ENCODE measurements at places on chromosomes 6 and 20.

GRCh38 chr6:129767776-129768485, 58.0 kb upstream of the ARHGAP18 start:
- no peak for DNase-seq

DNA sequence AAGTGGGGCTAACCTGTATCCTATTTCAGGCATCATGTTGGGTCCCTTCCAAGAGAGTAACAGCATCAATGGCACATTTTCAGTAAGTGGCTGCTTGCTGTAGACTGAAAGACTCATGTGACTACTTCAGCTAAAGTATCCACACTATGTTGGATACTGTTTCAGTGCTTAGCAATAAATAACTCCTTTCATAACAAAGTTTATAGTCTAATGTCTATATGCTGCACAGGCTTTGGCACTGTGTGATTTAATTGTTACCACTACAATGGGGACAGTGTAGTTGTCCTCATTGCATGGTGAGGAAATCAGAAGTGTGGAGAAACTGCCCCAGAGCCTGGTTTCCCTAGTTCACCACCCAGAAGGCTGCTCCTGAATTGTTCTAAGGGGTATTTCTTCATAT, 318.0 kb upstream of the PTCHD4 start:
- no peak for DNase-seq

- DNase-seq, result no peak
Observed at GRCh38 chr6:49342410-49342809, 120.6 kb downstream of the MMUT start.

GRCh38 chr20:58039274-58040092, 189.0 kb downstream of the ANKRD60 start:
- no peak for DNase-seq

DNA sequence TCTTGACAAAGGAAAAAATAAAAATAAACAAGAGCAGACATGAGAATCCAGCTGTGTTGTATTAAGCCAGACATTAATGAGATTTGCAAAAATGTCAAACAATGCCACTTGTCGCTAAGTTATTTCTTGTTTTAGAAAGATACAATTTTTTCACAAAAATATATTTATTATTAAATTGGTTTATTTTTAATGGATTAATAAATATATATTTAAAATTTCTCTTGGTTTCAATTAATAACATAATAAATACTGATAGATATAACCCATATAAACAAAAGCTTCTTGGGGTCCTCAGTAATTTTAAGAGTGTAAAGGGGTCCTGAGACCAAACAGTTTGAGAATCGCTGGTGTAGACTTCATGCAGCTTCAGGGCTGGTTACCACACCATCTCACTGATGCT, 26.1 kb downstream of the TUBB2B start:
- no peak for DNase-seq

DNA sequence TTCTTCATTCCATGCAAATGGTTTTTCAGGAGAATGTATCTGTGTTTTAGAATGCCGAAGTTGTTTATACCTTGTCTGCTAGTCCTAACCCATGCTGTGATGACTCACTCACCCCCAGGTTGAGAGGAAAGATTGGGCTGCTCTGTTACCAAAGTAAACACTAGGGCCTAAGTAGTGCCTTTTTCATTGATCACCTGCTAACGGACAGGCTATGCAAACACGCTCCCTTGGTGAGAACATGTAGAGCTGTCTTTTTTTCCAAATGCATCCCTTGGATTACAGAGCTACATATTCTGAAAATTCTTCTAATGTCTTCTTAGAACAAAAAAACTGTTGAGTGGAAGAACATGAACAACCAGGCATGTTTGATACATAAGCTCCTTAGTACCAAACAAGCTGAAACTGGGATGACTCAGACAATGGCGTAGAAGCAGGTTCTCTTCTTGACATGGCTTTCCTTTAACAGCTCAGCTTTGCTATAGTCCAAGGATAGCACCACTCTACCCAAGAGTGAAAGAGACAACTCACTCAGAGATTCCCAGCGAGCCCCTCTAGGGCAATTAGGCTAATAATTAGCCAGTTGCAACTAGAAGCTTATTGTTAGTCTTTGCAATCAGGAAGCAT, 20.5 kb downstream of the PERP start:
- DNase-seq, result no peak

DNA sequence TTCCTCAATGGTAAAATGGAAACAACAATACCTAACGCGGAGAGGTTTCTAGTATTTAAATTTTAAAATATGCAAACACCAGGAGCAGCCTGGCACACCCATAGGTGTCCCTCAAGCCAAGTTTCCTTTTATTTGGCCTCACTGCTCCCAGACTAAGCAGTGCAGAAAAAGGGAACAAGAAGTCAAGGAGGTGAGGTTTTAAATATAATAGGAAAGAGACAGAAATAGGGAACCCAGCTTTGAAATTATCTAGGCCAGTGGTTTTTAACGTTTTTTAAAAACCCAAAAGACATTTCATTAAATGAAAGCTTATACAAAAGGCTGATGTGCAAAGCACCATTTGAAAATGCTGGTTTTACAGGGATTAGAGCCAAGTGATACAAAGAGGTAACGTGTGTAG, 109.6 kb downstream of the SLC22A3 start:
- no peak for DNase-seq

DNA sequence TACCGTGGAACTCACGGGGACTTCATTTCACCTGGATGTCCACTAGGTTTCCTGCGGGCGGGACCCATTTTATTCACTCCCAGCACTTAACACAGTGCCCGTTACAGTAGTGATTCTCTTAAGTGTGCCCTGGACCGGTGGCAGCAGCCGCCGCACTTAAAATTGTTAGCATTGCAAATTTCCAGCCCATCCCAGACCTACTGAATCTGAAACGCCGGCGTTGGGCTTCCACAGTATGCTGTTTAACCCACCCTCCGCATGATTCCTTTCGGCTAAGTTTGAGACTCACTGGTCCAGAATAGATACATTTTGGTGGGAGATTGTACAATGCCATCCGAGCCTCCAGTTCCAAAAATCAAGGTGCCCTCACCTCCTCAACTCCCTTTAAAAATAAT, 967 bp downstream of the SMPDL3A start:
- DNase-seq, result no peak

DNA sequence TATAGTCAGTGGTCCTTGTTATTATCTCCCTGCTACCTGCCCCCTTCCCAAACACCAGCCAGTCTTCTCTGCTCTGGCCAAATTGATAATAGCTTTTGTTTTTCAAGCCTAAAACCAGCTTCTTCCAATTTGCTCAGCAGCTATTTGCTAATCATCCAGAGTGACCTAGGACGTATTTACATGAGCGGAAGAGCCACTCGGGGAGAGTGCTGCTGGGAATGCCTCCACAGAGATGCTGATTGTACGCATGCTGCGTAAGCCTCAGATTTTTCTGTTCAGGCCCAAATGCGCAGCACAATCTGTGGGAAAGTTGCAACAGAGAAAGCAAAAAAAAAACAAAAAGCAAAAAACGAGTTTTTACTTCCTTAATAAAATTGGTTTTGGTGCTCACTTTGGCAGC, 24.4 kb upstream of the ID1 start:
- no peak for DNase-seq

GRCh38 chr6:168313431-168314011, 6.1 kb downstream of the DACT2 start:
- DNase-seq, result no peak

GRCh38 chr6:34172961-34173775, 27.3 kb upstream of the GRM4 start:
- no peak for DNase-seq

GRCh38 chr20:9078826-9079731, 10.2 kb downstream of the PLCB4 start:
- DNase-seq, result no peak

DNA sequence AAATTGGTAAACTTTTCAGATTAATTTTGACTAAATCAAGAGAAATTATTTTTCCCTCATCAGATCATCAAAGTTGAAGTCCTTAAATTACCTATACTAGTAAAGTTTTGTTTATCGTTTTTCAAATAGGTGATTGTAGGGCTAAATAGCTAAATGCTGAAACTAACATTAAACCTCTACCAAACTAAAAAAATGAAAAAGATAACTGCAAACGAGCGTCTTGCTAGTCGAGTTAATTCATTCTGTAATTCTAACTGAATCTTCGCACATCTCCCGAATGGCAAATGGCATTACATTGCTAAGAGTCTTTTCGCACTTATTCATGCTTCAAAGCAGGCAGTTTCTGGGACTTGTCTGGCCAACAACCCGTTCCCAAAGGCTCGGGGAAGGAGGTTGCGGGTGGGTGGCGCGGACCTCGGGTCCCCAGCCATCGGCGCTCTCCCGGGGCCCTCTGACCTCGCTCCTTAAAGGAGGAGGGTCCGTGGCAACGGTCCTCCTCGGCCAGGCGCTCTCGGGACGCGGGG, 43.8 kb downstream of the POPDC3 start:
- DNase-seq, result no peak

DNA sequence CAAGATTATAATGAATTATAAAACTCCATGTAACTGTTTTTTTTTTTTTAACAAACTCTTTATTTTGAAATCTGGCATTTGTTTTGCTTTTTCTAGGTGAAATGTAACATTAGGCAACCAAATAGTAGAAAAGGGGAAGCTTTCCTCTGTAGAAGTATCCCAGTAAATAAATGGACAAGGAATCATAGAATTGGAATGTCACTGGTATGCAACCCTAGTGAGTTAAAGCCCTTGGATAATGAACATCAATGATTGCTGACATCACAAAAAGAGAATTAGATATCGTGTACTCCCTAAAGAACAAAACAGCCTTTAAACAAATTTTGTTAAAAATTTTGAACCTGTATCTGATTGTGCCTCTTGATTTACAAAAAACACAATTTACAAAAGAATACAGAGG, 93.9 kb upstream of the OGFRL1 start:
- DNase-seq, result no peak

- no peak for DNase-seq
Observed at GRCh38 chr20:22776369-22776768, 192.0 kb upstream of the FOXA2 start.

- no peak for DNase-seq
Observed at GRCh38 chr6:12478921-12479320, 188.8 kb downstream of the EDN1 start.

GRCh38 chr6:155319902-155320301, 5.6 kb upstream of the TFB1M start:
- DNase-seq, result no peak

DNA sequence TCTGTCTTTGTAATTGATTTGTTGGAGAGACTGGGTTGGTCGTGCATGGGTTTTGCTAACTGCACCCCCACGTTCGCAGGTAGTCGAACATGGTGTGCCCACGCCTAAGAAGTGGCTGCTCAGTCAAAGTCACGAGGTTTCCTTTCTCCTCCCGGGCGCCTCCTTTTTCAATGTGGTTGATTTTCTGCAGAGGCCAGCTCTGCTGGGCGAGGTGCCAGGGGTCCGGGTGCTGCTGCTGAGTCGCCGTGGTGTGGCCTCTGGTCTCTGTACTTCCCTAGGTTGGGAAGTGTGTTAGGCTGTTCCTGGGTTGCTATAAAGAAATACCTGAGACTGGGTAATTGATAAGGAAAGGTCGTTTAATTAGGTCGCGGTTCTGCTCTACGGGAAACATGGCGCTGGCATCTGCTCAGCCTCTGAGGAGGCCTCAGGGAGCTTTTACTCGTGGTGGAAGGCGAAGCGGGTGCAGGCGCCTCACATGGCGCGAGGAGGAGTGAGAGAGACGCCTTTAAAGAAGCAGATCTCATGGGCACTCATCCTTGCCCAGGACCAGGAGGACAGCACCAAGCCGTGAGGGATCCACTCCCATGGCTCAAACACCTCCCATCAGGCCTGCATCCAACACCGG, 14.1 kb downstream of the OSBPL2 start:
- DNase-seq, result no peak

- no peak for DNase-seq
Observed at GRCh38 chr20:37274851-37275524, 13.4 kb upstream of the GHRH start.

DNA sequence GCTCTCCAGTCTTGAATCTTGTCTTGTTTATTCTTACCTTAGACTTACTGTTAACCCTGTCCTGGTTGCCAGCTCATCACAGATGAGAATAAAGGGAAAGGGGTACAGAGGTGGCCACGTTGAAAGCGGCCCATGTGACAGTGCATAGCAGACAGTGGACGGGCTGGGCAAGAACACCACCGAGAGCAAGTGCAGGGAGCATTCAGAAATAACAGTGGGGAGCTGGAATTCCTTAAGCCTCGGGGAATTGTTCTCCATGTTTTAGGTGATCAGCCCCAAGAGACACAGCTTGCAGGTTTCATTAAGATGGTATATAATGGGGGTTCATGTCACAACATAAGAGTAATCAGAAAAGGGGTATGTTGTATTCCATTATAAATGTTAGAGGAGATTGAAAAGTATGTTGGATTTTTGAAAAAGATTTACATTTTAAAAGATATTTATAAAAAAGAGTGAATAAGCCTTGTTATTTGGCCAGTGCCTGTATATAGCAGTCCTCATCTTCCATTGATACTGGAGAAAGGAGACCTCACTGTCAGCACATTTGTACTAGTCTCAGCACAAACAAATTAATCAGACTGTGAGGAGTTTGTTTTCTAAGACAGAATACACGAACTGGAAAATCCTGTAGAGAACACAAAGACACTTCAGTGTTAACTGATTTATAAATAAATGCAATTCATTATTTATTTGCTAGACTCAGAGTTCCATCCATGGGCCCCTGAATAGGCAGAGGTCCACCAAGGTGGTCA, 35.4 kb downstream of the VAPB start:
- no peak for DNase-seq

DNA sequence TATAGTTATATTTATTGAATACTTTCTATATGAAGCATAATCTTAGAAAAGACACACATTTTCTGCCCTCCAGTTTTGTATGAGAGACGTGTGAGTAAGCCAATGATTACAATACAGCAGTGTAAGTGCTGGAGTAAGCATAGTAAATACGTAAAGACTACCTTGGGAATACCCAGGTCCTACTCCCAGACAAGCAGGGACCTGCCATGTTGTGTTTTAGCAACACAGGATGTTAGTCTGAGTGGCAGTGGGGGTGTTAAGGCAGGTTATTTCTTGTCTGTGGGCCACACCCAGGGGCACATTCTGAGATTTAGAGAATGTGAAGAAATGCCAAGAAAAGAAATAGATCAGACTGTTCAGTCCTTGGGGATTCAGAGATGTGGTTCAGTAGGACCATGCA, 34.3 kb upstream of the RNF144B start:
- DNase-seq, result no peak

DNA sequence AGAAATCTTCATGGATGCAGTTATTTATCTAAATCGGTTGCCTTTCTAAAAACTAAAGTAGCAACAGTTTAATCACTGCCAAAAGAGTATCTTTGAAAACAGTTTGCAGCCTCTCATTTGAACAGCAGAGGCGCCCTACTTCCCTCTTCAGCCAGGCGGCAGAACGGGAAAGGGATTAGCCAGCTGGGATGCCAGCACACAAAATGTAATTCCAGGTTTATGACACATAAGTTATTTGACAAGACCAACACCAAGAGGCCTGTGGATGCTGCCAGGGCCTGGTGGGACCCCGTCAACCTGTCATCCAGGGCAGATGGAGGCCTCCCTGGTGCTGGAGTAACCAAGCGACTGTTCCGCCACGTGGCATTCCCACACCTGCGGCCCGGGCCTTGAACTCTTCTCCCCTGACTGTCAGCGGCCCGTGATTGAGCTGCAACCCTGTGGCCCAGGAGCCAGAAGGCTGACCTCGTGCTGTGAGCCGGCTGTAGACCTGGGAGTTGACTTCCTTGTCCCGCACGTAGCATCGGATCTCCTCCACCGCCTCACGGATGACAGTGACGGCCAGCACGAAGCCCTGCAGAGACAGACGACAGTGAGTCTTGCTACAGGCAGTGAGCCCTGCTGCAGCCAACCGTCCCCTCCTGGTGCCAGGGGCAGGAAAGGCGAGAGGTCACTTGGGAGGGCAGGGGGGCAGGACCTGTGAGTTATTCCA, 55.5 kb downstream of the ATP9A start:
- no peak for DNase-seq

- DNase-seq, result no peak
Observed at GRCh38 chr6:162181741-162182401, 545.7 kb downstream of the PRKN start.

All from CD4-positive, alpha-beta T cell (primary cell).